ENCODE measurements at places on chromosomes 11 and 22. TPM values are rescaled to one million over a fixed set of nuclear protein-coding genes. Genes with fewer than 3 reads are reported as not detected.

Gene MS4A1
- 0.70 TPM for total RNA-seq

Gene SLCO2B1
- 1.3 TPM for total RNA-seq

Gene CALCB
- total RNA-seq, result 0.47 TPM

GRCh38 chr11:19389787-19390303, 149.1 kb upstream of the E2F8 start:
- H3K27ac ChIP-seq, result no peak overlapping the region
- DNase-seq, result no peak

- no peak overlapping the region for H3K4me3 ChIP-seq
- no peak overlapping the region for H3K27ac ChIP-seq
- H3K27me3 ChIP-seq, result peaks cover 5% of the 10 kb centered on the region
- no peaks in the 10 kb centered on the region for H3K4me1 ChIP-seq
These were observed 23.1 kb downstream of the MPPED1 start for GRCh38 chr22:43434928-43435311.

DNA sequence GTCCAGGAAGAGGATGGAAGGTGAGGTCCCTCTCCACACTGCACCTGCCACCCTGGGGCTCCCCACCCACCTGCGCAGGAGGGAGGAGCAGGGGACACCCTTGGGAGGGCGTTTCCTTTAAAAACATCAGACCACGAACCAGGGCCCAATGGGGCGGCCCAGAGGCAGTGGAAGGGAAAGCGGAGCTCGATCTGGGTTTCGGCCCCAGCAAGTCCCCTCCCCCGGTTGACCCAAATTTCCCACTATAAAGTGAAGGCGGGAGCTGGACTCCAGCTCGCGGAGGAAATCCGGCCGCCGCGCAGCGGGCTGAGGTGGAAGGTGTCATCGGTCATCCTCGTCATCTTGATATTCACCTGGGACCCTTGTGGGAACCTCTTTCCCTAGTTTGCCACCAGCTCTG, 99.3 kb downstream of the WNT7B start:
- H3K27ac ChIP-seq, result no peak overlapping the region
- no peak for DNase-seq
- peaks cover 7% of the 10 kb centered on the region for H3K27me3 ChIP-seq
- H3K4me3 ChIP-seq, result no peak overlapping the region

DNA sequence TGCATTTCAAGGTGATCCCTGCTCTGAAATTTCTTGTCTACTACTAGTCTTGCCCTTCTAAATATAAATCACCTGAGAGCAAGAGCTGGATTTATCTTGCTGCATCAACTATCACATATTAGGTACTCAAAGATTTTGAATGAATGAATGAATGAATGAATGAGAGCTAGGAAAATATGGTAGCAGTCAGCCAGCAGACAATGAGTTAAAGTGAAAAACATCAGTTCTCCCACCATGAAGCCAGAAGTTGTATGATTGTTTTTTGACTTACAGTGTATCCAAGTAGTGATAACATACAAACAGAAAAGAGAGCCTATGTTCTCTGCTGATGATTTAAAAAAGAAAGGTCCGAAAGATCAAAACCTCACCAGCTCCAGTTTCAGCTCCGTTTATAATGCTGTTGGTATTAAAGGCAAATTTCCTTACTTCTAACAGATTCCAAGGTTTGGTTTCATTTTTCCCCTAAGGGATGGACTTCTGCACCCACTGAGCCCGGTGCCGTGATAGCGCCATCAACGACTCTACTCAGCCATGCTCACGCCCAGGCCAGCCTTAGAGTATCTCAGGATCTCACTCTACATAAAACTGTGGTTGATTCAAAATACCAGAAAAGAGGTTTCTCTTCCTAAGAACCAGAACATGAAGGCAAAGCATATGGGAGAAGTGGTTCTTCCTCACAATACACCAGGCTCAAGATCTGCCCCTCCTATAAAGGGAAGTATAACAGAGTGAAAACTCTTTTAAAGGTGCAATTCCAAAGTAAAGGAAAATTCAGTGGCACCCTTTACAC, 92.0 kb downstream of the SGSM3 start:
- H3K27ac ChIP-seq, result peak overlapping the region; percentile 70
- H3K4me1 ChIP-seq, result peaks cover 60% of the 10 kb centered on the region
- H3K27me3 ChIP-seq, result no peaks in the 10 kb centered on the region
- peak overlapping the region; percentile 83 for H3K4me3 ChIP-seq
- H3K36me3 ChIP-seq, result no peaks in the 10 kb centered on the region

- H3K27me3 ChIP-seq, result peaks cover 3% of the 10 kb centered on the region
- no peaks in the 10 kb centered on the region for H3K4me1 ChIP-seq
- no peak for DNase-seq
- no peaks in the 10 kb centered on the region for H3K36me3 ChIP-seq
These were observed 16.1 kb downstream of the MS4A6E start for GRCh38 chr11:60343094-60343704.

DNA sequence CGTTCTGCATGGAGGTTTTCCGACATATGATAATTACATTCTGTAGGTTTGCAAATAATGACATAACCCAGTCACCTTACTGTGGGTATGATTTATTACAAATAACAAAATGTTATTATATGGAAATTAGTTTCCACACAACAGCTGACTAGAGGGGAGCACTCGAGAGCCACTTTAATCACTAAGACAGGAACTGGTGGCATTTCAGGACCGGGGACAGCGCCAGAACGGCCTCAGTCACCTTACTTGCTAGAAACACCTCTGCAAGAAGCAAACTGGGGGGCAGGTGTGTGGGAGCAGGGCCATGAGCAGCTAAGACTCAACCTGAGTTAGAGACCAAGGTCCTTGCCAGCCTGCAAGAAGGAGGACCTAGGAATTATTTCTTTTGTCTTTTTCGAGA, 199.9 kb downstream of the DSCAML1 start:
- no peaks in the 10 kb centered on the region for H3K36me3 ChIP-seq
- H3K27me3 ChIP-seq, result no peaks in the 10 kb centered on the region
- no peak overlapping the region for H3K27ac ChIP-seq
- H3K4me1 ChIP-seq, result no peaks in the 10 kb centered on the region
- DNase-seq, result no peak
